ENCODE measurements at places on chromosomes 7 and 10.

GRCh38 chr7:142636751-142637150 lies 112.5 kb upstream of the PRSS1 start:
- no peak for DNase-seq

DNA sequence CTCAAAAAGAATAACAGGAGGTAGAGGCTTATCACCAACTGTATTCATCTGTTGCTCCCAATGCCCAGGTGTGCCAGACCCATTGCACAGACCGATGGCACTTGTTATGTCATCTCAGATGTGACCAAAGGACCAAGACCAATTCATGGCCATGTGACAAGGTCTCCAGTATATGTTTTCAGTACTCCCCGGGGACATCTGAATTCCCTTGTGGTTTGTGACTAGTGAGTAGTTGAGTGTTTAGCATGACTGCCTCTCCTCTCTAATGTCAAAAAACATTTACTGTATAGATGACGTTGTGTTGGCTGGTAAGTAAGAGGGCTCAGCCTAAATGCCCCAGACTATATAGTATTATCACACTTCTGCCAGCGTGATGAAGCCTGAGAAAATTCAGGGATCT lies 202.1 kb upstream of the SMIM30 start:
- DNase-seq = no peak

DNA sequence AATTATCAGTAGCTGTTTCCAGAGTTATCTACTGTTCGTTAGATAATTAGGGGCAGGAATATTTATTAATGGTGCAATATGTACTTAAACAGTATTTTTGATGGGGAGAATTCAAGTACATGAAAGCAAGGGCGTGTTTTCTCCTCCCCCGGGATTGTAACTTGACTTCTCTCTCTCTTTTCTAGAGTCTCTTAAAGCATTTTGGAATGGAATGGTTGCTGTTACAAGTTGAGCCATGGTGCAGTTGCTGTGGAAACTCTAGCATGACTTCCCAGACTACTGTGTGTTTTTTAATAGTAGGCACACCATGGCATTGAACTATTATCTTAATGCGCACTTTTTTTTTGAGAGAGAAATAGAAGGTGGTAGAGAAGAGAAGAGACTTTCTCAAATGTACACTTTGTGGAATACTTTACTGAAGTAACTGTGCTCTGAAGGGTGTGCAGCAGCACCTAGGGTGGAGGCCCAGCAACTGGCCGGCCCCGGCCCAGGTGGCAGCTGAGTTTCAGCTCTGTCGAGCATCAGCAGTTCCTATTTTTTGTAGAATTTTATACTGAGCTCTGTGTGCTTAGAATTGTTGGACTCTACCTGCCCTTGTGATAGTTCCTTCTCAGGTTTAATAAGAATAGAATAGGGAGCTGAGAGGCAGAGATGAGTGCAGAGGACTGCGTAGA lies 64.4 kb downstream of the CCNY start:
- no peak for DNase-seq

- no peak for DNase-seq
These were observed at the start of gene LRMDA for GRCh38 chr10:75431180-75432111. Gene LRMDA, plus strand, starts transcription at chr10:75431624.

DNA sequence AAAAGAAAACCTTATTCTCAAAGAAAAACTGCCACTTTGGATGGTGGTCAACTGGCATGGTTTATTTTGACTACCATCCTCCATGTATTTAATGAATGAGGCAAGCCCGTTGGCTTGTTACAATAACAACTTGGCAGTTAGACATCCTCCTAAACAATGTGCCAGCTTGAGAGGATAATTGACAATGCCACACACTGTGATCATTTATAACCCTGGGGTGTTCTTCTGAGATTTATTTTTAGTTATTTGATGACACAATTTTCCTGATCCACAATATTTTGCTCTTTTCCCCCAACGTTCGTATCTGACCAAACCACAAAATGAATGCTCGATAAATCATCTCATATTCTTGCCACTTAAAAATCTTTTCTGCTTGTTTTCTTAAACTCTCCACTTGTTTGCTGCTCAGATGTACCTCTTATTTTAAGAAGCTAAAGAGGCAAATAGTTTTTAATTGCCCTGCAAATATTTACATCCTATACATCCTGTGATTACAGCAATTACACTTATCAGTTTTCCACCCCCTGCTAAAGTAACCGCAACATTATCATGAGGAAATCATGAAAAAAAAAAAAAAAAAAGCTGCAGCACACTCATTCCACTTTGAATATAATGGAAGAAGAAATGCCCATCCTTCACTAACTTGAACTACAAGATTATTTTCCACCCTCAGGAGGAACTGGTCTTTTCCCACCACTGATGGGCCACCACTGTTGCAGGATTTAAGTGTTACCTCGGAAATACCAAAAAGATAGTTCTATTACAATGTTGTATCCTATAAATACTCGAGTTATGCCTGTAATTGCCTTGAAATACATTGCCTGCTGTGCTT lies 119.9 kb downstream of the MBL2 start:
- no peak for DNase-seq

DNA sequence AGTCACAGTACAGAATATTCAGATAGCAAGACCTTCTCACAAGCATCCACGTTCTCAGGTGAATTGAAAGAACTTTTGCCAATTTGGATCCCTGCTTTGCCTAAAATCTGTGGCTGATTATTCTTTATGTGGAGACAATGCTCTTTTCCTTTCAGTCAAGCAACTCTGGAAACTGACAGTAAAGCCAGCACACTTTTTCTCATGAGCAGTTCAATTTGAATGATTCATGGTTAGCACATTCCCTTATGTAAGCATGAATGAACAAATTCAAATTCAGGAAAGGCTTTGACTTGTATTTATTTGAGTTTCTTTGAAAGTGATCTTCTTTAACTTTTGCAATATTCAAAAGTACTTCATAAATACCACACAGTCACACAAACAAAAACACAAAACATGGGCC lies 57.6 kb downstream of the MEOX2 start:
- no peak for DNase-seq

DNA sequence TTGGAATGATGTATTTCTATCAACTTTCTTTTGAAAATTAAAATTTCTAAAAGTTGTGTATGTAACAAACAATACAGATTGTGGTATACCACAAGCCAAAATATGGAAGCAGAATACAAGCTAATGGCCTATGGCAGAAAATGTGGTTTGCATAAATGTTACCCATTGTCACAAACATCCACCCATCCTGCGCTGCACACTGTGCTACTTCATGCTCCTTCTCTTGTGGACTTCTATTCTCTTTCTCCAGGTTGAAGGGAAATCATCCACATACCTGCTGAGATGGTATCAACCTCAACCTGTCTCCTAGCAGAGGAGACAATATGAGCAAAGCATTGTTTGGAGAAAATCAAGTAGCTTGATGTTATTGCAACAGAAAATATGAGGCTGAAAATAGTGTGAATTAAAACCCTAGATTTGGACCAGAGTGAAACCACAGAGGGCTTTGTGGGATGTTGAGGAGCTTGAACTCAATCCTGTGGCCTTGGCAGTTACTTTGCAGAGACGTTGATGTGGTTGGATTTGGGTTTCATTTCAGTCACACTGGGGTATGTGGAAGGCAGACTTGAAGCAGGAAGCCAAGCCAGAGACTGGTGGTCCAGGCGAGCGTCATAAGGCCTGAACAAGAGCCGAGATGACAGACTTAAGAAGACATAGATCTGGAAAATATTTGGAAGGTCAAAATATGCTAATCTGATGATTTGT lies 63.8 kb downstream of the ICA1 start:
- no peak for DNase-seq

- no peak for DNase-seq
These were observed 481.6 kb downstream of the RPS24 start for GRCh38 chr10:78515038-78515872.

DNA sequence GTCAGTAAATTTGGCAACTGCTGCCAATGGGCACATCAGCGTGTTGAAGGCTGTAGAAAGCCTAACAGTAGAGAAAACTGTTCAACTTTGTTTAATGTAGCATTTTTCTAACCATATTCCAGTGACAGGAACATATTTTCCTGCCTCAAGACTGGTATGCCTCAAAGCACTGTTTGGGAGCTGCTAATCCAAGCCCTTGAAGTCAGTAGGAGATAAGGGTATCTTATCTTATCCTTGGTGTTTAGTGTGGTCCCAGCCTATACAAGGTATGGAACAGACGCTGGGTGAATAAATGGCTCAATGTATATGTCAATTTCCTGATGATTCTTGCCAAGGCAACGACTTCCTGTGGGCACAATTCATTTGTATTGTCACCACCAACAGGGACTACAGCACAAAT lies 97.5 kb upstream of the CREB5 start:
- no peak for DNase-seq
